NCI-H510A (cell line): ENCODE measurements at places on chromosomes 4 and X.
A peak's percentile ranks its signal among the peaks of the same experiment; 100 is the strongest.

DNA sequence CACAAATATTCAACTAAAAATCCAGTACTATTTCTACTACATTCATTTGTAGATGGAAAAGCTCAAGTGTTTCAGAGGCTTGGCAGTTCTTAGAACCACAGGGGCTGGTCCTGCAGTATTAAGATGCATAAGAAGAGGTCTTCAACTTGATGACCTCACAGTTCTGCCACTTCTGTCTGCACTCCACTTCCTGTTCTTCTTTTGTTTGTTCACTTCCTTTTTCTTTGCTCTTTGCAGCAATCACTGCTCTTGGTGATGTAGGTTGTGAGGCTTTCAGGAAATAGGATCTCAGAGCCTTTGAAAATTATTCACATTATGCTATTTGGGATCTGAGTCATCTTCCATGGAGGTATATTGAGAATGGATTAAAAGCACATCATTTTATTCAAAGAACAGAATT is 602.0 kb upstream of the CPEB2 start:
- no peak for DNase-seq

- no peak for DNase-seq
These were observed 77.5 kb upstream of the HS3ST1 start for GRCh38 chr4:11506194-11506593.

DNA sequence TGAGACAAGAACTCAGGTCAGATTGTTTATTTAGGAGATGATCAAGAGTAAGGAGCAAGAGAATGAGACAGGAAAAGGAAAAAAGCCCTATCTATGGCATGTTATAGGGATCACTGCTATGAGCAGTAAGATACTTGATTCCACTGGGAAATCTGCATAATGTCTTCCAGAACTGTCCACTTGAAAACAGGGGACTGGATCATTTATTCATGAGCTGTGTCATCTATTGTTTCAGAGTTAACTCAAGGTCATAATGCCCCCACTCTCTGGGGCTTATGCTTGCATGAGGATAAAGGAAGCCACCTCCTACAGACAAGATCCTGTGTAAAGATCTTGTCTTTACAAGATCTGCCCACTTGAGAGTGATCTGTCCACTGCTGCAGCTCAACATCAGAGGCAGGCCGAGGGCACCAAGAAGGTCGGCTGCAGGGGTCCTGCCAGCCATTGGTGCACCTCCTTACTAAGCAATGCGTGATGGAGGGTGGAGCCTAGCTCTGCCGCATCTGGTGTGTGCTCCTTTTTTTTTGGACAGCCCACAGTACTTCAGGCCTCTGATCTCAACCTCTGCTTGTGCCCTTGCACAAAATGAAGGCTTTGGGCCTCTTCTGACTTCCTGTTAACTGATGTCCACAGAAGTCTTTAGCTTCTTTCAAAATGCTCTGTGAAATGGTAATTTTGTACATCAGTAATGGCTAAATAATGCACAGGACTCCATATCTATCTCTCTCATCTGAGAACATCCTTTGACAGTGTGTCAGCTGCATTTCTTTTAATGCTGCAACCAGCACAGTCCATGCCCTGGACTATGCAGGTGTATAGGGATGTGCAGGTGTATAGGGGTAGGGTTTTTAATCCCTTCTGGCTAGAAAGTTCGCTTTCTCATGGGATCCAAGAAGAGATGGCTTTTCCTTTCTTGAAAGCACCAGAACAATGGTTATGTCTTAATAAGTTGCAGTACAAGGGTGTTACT is 95.9 kb upstream of the TRPC3 start:
- no peak for DNase-seq

GRCh38 chr4:76856243-76857073 is 41.5 kb downstream of the SOWAHB start:
- no peak for DNase-seq

- no peak for DNase-seq
These were observed 9.8 kb upstream of the MSX1 start for GRCh38 chr4:4849524-4850193.

DNA sequence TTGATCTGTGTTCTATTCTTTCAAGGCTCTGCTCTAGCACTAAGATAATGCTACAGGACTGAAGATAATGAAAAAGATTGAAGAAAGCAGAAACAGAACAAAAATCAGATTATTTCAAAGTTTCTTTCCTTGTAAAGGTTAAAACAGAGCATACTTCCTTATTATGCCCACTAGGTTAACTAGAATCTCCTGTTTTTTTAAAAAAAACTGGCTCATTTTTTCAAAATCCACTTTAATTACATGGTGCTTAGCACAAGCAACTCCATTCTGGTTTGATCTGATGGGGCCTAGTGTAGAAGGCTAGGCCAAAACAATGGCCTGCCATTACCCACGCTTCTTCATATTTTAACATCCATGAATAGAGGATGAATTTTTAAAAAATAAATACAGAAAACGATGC is 1.2 kb upstream of the UBA6 start:
- DNase-seq = no peak

DNA sequence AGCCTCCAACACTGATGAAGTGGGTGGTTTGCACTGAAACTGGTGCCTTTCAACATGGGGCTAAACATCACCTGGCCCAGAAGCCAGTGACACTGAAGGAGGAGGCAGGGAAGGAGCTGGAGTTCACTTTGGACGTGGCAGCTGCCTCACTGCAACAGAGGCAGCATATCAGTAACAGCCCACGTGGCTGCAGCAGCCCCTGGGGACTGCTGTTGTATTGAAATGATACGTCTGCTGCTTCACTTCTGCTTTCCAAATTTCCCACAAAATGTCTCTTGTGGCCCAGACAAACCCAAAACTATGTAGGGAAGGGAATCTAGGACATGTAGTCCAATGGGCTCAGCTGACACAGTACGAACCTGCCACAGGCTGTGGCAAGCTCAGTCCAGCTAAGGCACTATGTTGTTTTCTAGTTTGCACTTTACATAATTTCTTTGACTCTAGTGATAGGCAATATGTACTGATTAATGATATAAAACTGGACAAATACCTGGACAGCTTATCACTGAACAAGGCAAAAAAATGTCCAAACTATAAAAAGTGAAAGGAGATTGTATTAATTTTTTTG is 84.7 kb upstream of the RAPGEF2 start:
- no peak for DNase-seq

- DNase-seq = no peak
These were observed 502.3 kb upstream of the DIAPH2 start for GRCh38 chrX:96182366-96182765.

GRCh38 chrX:152913910-152914309 is 16.0 kb downstream of the ZNF185 start:
- no peak for DNase-seq

GRCh38 chrX:119398587-119398973 is 556 bp upstream of the SLC25A43 start:
- no peak for DNase-seq

GRCh38 chrX:74500067-74500466 is 78.8 kb downstream of the SLC16A2 start:
- DNase-seq = no peak

DNA sequence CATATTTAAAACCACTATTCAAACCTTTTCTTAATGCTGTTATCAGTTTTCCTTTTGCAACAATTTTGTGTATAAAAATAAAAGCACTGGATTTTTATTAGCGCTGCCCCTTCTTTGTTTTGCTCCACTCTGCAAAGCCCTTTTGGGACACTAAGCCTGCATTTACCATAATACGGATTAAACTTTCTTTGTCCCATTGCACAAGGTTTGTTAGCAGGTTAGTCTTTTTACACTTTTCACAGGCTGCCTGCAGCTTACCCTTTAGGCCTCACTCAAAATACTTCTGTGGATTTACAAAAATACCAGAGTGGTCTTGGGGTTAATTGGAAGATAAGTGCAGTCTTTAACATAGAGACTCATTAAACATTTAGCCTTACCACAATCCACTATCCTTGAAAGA is 35.7 kb upstream of the MAB21L2 start:
- no peak for DNase-seq

DNA sequence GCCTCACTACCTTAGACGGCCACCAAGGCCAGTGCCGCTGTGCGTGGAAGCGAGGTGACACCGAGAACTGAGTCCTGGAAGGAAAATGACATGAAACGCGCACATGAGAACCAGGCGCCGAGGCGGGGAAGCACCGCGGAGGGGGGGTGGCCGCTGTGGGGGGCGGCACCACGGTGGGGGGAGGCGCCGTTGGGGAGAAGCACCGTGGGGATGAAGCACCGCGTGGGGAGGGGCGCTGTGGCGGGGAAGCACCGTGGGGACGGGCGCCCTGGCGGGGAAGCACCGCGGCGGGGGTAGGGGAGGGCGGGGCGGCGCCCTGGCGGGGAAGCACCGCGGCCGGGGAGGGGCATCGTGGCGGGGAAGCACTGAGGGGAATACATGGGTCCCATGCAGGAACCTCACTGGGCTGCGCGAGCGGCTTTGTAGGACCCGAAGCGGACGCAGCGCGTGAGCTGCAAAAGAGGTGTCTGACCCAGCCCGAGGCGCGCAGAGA is 28.0 kb downstream of the PPP2R3B start:
- DNase-seq = no peak

GRCh38 chr4:11424000-11424399 is 4.7 kb downstream of the HS3ST1 start:
- DNase-seq = no peak

GRCh38 chr4:89324671-89325070 is 17.1 kb upstream of the GPRIN3 start:
- no peak for DNase-seq

GRCh38 chr4:113232194-113232593 is 182.7 kb downstream of the ANK2 start:
- no peak for DNase-seq

DNA sequence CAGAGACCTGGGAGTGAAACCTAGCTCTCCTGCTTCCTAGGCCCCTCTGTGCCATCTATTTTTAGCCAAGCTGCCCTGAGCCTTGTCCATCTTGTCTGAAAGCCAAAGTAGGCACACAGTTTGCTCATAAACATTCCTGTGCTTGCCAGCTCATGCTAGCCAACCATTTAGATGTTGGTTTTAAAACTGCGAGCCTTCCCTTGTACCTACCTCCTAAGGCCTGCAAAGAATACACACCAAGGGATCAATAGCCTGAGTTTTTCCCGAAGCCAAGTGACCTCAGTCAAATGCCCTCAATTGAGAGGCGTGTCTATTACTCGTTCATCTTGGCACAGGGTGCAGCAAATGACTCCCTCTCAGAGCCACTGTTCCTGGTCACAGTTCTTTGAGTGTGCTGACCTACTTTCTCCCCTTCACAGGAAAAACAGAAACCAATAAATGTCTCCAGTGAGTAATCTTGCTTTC is 48.5 kb downstream of the ZCCHC12 start:
- DNase-seq = no peak

- DNase-seq = no peak
These were observed 94.9 kb downstream of the EMCN start for GRCh38 chr4:100422894-100423293.

DNA sequence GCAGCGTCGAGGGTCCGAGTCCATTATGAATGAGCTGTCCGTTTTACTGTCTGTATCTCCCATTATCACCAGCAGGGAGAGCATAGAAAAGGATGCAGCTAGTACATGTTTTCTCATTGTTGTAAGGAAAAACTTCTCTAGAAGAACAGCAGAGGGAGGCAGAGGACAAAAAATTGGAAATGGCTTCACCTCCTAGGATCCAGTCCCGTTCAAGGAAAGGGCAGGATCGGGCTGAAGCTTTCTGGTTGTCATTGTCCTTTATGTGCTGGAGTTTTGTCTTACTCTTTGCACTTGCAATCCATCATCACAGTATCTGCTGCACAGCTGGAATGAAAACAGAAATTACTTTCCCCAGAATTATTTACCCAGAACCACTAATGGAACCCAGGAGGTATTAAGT is 14.7 kb downstream of the NDP start:
- DNase-seq = peak; percentile 39

DNA sequence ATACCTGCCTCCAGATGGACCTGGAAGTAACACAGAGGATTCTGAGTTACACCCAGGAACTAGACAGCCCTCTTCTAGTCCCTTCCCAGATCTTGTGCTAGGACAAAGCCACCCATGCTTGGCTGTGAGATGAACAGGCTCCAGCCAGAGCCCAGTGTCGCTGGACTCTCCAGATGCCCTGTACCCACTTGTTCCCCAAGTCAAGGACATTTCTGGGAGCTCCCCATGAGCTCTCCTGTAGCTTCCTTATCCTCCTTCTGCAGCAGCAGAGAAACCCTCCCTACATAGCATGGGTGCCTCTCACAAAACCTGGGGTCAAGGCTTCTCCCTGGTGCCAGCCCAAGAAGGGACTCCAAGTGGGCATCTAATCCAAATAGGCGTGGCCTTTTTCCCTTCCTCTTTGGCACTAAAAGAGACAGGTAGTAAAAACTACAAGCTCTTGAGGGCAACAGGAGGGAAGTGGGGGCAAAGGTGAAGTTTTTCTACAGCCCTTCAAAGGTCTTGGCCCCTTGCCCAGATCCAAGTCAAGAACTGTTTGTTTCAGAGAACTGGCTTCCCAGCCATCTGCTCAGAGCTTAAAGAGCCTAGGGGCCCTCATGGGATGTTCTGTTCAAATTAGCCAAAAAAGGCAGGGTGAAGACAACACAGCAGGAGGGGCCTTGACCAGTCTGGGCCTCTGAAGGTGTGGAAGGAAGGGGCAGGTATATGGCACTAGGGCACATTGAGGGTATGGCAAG is 8.5 kb upstream of the ERCC6L start:
- DNase-seq = peak; percentile 46

DNA sequence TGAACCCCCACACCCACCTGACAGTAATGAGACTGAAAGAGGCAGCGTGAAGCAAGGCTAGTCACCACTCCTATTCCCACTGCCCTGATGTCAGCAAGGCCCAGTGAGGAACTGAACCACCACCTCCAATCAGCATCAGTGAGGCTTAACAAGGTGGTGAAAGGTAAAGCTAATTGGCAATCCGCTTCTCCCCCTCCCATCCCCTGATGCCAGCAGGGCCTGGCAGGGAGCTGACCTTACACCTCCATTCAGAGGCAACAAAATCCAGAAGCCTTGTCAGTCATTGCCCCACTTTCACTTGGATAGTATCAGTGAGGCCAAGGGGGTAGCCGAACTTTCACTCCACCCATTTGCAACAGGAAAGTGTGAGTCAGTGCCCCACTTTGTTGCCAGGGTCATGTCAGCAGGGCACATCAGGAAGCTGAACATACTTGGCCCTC is 60.8 kb downstream of the AWAT2 start:
- no peak for DNase-seq

DNA sequence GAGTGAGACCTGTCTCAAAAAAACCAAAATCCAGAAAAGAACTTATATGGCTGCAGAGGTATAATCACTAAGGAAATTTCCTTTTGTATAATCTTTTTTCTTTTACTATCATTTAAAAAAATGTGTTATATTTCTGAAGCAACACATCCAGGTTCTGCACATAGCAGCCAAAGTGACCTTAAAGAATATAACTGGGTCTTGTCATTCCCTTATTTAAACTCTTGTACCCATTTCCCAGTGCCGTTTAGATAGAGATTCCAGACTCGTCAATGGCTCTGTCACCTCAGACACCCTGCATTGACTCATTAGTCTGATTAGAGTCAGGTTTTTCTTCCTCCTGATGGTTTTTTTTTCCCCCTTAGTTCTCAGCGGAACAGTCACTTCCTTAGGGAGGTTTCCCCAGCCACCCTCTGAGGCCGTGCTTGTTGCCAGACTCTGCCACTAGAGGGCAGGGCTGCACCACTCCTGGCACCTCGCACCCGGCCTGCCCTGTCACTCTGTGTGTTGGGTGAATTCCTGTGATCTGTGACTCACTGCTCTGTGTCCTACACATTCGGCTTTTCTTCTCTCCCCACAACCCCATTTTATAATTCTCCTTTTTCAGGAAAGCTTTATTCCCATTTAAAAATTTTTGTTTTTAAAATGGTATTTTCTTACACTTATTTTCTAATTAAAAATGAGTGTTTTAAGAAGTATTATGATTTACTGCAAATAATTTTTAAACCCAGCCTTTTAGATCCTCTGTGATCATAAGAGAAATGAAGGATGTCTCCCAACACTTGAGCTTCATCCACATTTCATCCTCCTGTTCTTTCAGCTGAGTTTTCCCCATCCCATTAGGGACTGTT is 32.1 kb downstream of the HTT start:
- peak; percentile 26 for DNase-seq
